Calu3 (cell line): ENCODE measurements at places on chromosomes 7 and 10. TPM values are rescaled to one million over a fixed set of nuclear protein-coding genes. Genes with fewer than 3 reads are reported as not detected.

GRCh38 chr10:113285305-113285704, 267.5 kb upstream of the HABP2 start:
- DNase-seq, result no peak

GRCh38 chr7:129536323-129536722, 34.0 kb downstream of the SMKR1 start:
- no peak for DNase-seq

DNA sequence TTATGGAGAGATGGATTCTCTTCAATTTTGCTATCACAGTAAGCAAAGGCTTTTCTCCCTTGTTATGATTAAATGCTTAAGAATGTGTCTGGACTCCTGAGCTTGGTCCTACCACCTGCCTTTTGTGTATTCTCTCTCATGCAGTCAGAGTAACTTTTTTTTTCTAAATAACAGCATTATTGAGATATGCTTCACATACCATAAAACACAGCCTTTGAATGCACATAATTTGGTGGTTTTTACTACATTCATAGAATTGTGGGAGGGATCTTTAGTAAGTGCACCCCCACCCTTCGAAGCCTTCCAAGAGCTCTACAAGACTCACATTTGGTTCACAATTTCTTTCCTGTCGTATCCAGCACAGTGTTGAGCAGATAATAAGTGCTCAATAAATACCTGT, 175.5 kb downstream of the ADAM12 start:
- no peak for DNase-seq

DNA sequence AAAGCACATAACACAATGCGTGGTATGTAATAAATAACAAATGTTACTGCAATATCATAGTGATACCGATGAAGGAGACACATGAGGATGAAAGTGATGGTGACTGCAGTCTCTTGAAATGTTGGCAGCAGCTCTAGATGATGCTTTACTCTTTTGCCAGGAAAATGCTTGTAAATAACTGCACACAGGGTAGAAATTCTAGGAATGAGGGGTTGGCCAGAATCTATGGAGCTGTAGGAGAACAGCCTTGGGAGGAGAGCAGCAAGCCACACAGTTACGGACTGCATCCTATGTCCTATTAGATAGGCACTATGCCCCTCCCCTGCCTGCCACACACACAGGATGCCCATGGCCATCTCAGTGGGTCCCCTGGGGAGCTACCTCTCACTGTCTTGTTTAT, 97.6 kb upstream of the GSDME start:
- DNase-seq, result no peak

DNA sequence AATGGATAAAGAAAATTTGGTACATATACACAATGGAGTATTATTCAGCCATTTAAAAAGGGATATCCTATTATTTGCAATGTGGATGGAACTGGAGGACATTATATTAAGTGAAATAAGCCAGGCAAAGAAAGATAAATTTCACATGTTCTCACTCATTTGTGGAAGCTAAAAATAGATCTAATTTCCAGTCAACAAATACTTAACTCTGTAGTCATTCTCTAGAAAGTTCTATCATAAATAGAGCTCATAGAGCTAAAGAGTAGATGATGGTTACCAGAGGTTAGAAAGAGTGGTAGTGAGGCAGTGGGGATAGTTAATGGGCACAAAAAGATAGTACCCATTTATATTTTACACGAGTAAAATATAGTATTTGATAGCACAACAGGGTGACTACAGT, 104.2 kb upstream of the SLC13A1 start:
- no peak for DNase-seq

DNA sequence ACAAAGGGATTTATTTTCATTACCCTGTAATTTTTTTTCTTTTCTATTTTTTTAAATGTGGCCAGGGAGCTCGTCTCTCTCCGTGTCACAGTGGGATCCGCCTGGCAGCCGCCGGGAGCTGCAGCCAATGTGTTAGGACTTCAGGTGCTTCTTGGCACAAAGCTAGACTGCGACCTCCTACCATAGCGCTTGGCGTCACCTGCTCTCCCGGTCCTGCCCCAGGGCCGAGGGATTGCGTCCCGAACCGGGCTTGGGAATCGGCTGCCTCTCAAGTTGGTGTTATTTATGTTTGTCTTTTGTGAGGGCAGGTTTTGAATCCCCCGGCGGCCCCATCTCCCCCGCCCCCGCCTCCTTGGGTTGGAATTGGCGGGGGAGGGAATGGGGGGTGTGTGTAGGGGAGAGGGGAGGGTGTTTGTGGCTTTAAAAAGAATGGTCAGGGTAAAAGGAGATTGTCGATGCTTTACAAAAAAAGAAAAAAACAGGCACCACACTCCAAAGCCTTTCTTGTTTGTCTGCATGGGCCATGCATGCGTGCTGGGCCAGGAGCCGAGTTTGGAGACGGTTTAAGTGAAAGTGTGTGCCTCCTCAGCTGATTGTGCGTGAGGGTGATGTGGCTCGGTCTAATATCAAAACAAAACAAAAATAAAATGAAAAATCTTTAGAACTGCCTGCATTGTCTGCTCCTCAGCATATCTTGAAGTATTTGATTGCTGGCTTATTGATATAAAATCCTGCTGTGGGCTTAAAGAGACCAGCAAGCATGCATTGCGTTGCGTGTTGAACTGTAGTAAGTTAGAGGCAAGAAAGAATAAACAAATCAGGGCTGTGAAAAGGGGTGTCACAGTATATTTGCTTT, 1.2 kb downstream of the PPP1R9A start:
- peak; percentile 33 for DNase-seq

GRCh38 chr10:4131407-4132215, 346.6 kb upstream of the KLF6 start:
- DNase-seq, result no peak

DNA sequence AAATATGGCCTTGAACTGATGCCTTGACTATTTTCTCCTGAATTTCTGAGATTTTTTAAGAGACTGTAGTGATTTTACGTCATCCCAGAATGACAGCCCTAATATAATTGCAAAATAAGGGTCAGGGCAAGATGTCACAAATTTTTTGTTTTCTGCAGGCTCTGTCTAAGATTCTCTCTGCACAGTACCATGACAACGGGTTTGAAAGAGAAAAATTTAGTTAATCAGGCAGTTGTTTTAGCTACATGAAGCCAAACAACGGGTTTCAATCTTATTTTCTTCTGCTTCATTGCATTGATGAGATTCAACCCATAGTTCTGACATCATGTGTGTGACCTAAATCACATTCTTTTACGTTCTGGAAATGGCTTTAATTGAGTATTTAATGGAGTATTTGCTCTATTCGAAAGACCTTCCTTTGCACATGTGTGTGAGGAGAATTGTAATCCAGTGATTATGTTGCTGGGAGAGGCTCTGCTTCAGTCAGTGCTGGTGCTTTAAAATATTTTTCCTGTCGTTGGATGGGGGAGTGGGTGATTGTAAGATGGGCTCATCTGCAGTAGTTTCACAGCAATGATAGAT, 118.0 kb upstream of the RHOBTB1 start:
- DNase-seq, result no peak

The GNGT1 gene
- not detected in 2 replicates for total RNA-seq

The ANLN gene
- total RNA-seq, result 207 and 274 TPM in 2 replicates

The OR2A12 gene
- not detected in 2 replicates for total RNA-seq
